Stimulated activated CD4-positive, alpha-beta T cell treated with anti-CD3 and anti-CD28 coated beads, Interleukin-2, amount 100 ng/mL, for 24 hours (primary cell): ENCODE measurements at places on chromosomes 3 and 15.

- DNase-seq = no peak
Measured at GRCh38 chr3:30673425-30674341, 67.3 kb downstream of the TGFBR2 start.

DNA sequence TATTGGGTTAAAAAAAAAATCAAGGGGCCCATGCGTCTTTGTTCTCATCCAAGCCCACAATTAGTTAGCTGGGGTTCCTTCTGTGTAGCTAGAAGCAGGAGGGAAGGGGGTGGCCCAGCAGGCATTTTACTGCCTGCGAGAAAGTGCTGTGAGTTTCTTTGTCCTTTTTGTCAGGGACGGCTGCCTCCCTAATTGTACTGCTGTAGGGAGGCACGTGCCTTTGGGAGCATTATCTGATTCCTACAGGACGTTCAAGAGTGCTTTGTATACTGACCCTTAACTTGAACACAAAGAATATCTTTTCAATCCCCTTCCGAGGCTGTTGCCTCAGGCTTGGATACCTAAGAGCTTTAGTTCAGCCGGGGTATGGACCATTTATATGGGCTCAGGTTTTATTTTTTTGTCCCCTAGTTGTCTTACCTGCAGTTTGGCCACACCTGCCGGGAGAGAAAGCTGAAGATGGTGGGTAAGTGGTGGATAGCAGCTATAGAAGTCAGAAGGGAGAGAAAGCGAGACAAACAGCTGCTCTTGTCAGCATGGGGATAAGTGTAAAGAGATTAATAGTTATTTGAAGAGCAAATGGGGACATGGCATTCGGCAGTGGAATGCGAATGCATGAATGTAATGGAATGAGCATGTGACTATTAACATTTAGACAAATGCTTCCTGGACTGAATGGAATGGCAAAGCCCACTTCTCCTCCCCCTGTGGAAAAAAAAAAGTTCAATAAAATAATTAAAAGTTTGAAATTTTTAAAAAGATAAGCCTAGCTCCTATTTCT lies 175.2 kb downstream of the TP63 start:
- DNase-seq = no peak

DNA sequence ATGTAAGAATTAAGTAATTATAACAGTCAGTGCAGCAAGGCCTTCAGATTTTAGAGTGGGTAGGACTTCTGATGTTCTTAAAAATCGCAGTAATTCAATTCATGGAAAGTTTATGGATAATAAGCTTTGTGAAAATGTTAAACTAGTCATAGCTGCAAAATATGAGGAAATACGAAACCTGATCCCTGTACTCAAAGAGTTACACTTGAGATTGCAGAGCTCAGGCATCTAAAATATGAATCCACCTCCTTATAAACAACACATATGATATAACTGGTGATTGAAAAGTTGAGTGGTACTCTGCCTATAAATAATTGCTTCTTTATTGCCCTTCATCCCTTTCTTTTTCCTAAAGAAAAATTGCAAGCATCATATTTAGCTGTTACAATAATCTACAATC lies 473.3 kb downstream of the OTOL1 start:
- no peak for DNase-seq

GRCh38 chr15:40917585-40917984 lies 11.6 kb upstream of the DLL4 start:
- DNase-seq = no peak

DNA sequence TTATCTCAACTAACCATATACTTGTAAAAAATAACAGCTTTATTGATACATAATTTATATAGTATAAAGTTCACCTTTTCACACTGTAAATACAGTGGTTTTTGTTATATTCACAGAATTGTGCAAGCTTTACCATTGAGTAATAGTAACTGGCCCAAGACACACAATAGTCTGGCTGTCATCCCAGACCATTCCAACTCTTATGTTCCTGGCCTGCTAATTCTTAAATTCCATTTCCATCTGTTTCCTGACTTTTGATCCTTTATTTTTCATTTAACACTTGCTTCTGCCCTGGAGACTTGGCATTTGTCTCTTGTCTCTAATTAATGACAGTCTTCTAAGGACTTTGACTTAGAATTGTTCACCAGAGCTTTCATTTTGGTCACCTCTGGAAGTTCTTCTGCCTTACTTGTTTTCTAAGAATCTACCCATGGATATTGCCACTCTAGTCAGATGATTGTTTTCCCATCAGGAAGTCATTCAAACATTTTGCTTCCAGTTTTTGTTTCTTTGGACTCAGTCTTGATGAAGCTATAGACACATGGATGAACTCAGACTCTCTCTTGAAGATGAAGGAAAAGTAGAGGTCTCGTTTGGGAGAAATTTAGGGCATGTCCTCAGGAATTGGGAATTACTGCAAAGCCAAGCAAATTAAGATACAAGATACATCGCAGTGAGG lies 27.2 kb upstream of the PLSCR4 start:
- no peak for DNase-seq

GRCh38 chr15:70605606-70606410 lies 157.6 kb downstream of the UACA start:
- no peak for DNase-seq

GRCh38 chr15:51079226-51079625 lies 15.5 kb downstream of the TNFAIP8L3 start:
- DNase-seq = no peak

DNA sequence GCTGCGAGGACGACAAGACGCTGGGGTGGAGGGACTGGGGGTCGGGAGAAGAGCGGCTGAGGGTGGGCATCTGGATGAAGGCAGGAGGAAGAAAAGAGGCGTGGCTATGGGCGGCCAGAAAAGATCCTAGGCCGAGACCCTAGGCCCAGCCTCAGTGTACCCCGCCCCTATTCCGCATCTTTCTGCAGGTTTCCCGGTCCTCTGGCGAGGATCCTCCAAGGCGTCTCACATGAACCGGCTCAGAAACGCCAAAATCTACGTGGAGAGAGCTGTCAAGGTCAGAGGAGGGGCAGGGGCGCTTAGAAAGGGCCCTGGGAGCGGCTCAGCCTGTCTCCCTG lies 340 bp downstream of the TTLL3 start:
- no peak for DNase-seq
